ENCODE measurements at places on chromosomes 5 and 9. TPM values are rescaled to one million over a fixed set of nuclear protein-coding genes. Genes with fewer than 3 reads are reported as not detected.

DNA sequence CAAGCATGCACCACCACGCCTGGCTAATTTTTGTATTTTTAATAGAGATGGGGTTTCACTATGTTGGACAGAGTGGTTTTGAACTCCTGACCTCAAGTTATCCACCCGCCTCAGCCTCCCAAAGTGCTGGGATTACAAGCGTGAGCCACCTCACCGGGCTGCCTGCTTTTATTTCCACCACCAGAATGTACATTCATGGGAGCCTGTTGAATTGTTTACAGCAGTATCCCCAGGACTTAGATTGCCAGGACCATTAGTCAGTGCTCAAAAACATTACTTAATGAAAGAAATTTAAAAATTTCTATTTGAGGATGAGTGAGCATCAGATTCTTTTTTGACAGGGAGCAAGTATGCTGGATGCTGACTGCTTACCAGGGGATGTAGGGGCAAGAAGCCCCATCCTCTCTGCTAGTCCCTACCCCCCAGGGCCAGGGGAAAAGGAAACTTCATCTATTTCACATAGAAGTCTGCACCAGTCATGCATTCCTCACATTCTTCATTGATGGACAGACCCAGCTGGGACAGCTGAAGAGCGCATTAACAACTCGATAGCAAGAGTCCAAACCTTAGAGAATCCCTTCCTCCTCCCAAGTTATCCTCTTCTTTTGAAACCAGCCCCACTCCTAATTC lies 10.3 kb upstream of the RGMB start:
- H3K4me1 ChIP-seq: peaks cover 1% of the 10 kb centered on the region
- DNase-seq: no peak
- H3K36me3 ChIP-seq: no peaks in the 10 kb centered on the region
- no peak overlapping the region for H3K27ac ChIP-seq
- peaks cover 21% of the 10 kb centered on the region for H3K27me3 ChIP-seq

Gene KIF4B
- 0.02 TPM for polyA plus RNA-seq

Gene IL4
- 0.59 TPM for polyA plus RNA-seq

DNA sequence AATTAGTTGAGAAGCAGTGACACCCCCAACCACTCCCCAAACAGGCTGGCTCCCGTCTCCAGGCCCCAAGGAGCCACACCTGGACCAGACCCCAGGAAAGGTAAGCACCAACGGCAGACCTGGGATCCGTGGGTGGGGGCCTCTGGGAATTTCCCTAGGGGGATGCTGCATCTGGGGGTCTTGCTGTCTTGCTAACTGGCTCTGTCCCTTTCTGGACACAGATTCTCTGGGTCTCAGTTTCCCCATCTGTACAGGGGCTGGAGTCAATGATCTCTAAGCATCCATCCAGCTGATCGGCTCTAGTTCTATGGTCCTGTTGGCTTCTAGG lies 27.9 kb upstream of the IL17B start:
- H3K27ac ChIP-seq: peak overlapping the region; percentile 43
- H3K4me3 ChIP-seq: no peak overlapping the region
- no peaks in the 10 kb centered on the region for H3K36me3 ChIP-seq
- DNase-seq: no peak

Gene AHRR
- polyA plus RNA-seq: 0.34 TPM

Gene OBP2B
- 0.09 TPM for polyA plus RNA-seq

DNA sequence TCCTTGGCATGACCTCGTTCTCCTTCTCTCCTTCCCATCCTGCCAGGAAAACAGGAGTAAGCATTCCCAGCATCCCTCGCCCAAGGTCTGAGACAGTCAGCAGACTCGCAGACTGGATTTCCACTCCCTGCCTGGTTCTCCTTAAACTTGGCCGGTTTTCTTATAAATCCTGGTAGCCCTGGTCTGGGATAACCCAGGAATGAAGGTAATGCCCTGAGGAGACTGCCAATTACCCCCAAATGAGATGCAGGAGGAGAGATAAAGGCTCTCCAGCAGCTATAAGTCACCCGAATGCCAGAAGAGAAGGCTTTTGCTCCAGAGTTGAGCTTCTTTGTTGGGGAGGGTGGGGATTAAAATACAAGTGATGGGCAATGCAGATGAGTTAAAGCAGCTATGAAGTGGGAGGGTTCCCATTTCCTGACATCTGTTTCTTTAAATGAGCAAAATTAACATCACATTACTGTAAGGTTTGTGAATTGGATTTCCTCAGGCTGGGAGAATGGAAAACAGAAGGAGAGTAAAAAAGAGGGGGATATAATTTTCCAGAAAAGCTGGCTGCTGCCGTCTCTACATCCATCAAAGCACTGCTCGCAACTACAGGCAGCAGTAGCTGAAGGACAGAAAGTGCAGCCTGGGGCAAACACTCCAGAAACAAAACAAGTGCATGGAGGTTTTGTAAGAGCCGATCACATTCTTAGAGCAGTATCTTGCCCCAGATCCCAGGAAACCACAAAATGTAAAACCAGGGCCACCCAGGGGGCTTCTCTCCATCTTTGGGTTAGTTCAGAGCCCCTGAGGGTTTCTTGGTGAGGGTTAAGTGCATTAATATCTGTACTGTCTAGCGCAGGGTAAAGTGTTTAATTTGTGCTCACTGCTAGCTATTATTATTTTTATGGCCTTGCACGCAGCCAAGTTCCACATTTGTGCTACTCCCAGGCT lies 177.6 kb upstream of the PANK3 start:
- no peak overlapping the region for H3K4me3 ChIP-seq
- no peak for DNase-seq
- H3K27me3 ChIP-seq: no peaks in the 10 kb centered on the region

DNA sequence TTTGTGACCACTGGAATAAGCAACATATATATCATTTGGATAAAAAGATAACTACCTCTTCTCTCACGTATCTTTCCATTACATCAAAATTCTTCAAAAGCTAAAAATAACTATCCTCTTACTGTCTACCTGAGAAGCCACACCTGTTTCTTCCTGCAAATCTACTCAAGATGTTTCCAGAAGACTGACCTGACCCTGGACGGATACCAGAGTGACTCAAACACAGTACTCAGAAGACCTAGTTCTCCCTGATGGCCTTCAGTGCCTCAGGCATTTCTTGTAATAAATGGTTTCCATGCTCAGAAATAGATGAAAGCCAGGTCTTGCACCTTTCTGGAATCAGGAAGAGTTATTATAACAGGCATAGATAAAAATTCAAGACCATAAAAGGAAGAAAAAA lies 245.9 kb upstream of the PIK3R1 start:
- DNase-seq: no peak
- no peak overlapping the region for H3K27ac ChIP-seq
- no peak overlapping the region for H3K4me3 ChIP-seq

DNA sequence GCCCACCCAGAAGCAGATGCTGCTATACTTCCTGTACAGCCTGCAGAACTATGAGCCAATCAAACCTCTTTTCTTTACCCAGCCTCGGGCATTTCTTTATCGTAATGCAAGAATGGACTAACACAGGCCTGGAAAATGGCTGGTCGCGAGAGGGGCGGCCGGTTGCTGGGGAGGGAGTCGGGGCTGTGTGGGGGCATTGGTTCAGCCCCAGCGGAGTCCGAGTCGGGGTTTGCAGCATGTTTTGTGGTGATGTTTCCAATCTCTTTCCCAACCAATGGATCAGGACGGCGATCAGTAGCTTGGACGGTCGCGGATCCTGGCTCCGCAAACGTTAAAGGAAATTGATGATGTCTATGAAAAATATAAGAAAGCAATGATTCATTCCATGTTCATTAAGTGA lies 18.7 kb upstream of the IL31RA start:
- H3K4me3 ChIP-seq: no peak overlapping the region
- H3K27ac ChIP-seq: no peak overlapping the region
- DNase-seq: no peak
- H3K4me1 ChIP-seq: no peaks in the 10 kb centered on the region

Gene LECT2
- not detected for polyA plus RNA-seq

- H3K27me3 ChIP-seq: no peaks in the 10 kb centered on the region
- H3K27ac ChIP-seq: no peak overlapping the region
- H3K4me1 ChIP-seq: no peaks in the 10 kb centered on the region
- H3K36me3 ChIP-seq: no peaks in the 10 kb centered on the region
- DNase-seq: no peak
These were observed 235.8 kb upstream of the VLDLR start for GRCh38 chr9:2385746-2386145.
